ENCODE measurements at places on chromosomes 5 and 9. TPM values are rescaled to one million over a fixed set of nuclear protein-coding genes. Genes with fewer than 3 reads are reported as not detected.
A peak's percentile ranks its signal among the peaks of the same experiment; 100 is the strongest.

DNA sequence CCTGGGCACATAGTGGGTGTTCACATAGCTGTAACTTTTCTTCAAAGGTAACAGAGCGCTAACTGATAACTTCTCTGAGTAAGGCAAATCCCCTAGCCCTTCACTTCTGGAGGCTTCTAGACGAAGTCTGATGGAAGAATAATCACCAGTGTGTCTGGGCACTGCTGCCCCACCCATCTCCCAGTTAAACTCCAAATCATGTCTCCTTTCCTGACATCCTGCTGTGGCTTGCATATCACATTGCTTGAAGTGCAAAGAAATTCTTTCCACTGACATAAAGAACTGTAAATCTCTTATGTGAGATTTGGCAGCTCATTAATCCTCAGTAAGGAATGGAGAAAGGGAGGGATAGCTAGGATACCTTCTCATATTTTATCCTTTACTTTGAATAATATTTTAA, 74.6 kb downstream of the MARCHF11 start:
- no peaks in the 10 kb centered on the region for H3K36me3 ChIP-seq
- H3K27ac ChIP-seq: no peak overlapping the region
- DNase-seq: no peak
- no peak overlapping the region for H3K4me3 ChIP-seq

DNA sequence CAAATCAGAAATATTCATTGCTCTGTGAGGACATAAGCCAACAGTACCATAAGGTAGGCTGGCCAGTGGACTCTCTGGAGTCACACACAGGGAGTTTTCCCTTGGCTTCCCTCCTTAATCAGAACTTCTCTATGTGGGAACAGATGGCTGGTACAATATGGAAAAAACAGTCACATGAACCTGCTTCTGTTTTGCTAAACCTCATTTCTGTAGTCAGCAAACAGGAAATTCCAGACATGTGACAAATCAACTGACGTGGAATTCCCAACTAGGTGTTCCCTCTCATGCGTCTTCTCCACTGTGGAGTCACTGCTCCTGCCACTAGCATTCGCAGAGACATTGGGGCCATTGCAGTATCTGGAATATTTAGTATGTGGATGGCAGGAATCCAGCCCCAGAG, 617.6 kb downstream of the KIF4B start:
- DNase-seq: no peak
- no peak overlapping the region for H3K4me3 ChIP-seq
- no peaks in the 10 kb centered on the region for H3K36me3 ChIP-seq
- H3K4me1 ChIP-seq: no peaks in the 10 kb centered on the region

- H3K27ac ChIP-seq: no peak overlapping the region
- no peak overlapping the region for H3K4me3 ChIP-seq
- no peaks in the 10 kb centered on the region for H3K4me1 ChIP-seq
- H3K27me3 ChIP-seq: no peaks in the 10 kb centered on the region
- no peaks in the 10 kb centered on the region for H3K36me3 ChIP-seq
- no peak for DNase-seq
Measured at GRCh38 chr9:123651273-123651672, 278.7 kb downstream of the DENND1A start.

- H3K36me3 ChIP-seq: no peaks in the 10 kb centered on the region
- no peak for DNase-seq
- no peak overlapping the region for H3K27ac ChIP-seq
- H3K4me1 ChIP-seq: no peaks in the 10 kb centered on the region
- H3K27me3 ChIP-seq: no peaks in the 10 kb centered on the region
Measured at GRCh38 chr5:90347462-90347861, 62.1 kb downstream of the CETN3 start.

DNA sequence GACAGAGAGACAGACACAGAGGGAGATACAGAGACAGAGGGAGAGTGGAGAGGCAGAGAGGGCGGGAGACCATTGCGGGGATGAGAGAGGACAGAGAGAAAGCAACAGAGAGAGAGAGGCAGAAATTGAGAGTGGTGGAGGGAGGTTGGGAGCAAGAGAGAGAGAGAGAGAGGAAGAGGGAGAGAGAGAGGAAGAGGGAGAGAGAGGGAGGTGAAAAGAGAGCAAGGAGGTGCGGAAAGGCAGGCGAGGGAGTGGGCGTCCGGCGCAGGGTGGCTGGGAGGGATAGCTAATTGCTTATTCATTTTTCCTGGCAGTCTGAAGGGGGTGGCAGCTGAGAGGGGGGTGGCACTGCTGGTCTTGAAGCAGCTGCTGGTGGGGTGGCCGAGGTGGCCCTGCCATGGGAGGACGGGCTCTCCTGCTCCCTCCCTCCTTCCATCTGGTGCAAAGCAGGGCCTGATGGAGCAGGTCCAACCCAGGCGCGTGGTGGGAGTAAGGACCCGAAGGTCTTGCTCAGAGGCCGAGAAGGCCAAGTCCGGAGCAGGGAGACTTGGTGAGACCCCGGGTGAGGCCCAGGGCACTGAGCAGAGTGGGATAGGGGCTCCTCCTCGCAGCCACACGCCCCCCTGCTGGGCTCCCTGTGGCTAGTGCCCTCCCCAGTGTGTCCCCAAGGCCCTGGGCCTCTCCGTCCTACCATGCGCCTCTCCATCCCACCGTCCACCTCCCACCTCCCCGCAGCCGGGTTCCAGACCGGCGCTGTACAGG, 25.3 kb upstream of the RNU6ATAC start:
- no peak overlapping the region for H3K4me3 ChIP-seq
- H3K27ac ChIP-seq: no peak overlapping the region
- no peaks in the 10 kb centered on the region for H3K27me3 ChIP-seq
- no peaks in the 10 kb centered on the region for H3K36me3 ChIP-seq
- no peak for DNase-seq

- no peak overlapping the region for H3K27ac ChIP-seq
- H3K36me3 ChIP-seq: no peaks in the 10 kb centered on the region
- no peaks in the 10 kb centered on the region for H3K27me3 ChIP-seq
- H3K4me1 ChIP-seq: no peaks in the 10 kb centered on the region
- DNase-seq: no peak
Measured at GRCh38 chr5:112594941-112595340, 142.7 kb upstream of the APC start.

GRCh38 chr9:88586452-88586851, 51.5 kb downstream of the NXNL2 start:
- no peaks in the 10 kb centered on the region for H3K36me3 ChIP-seq
- H3K4me1 ChIP-seq: no peaks in the 10 kb centered on the region
- H3K27me3 ChIP-seq: no peaks in the 10 kb centered on the region
- no peak overlapping the region for H3K4me3 ChIP-seq

- H3K27me3 ChIP-seq: no peaks in the 10 kb centered on the region
- H3K4me1 ChIP-seq: no peaks in the 10 kb centered on the region
- H3K27ac ChIP-seq: no peak overlapping the region
- no peak overlapping the region for H3K4me3 ChIP-seq
- DNase-seq: no peak
- no peaks in the 10 kb centered on the region for H3K36me3 ChIP-seq
Measured at GRCh38 chr5:89105171-89105695, 222.2 kb upstream of the MEF2C start.

- H3K36me3 ChIP-seq: peaks cover 23% of the 10 kb centered on the region
- no peaks in the 10 kb centered on the region for H3K4me1 ChIP-seq
- peaks cover 4% of the 10 kb centered on the region for H3K27me3 ChIP-seq
- DNase-seq: no peak
Measured at GRCh38 chr5:314676-315487, 6.6 kb upstream of the AHRR start.

DNA sequence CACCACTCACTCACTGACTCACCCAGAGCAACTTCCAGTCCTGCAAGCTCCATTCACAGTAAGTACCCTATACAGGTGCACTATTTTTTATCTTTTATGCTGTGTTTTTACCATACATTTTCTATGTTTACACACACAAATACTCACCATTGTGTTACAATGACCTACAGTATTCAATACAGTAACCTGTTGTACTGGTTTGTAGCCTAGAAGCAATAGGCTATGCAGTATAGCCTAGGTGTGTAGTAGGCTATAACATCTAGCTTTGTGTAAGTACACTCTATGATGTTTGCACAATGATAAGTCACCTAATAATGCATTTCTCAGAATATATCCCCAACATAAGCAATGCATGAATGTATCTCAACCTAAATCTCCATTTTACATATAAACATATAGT, 541.1 kb downstream of the NR2F1-AS1 start:
- no peaks in the 10 kb centered on the region for H3K27me3 ChIP-seq
- no peaks in the 10 kb centered on the region for H3K4me1 ChIP-seq
- H3K27ac ChIP-seq: no peak overlapping the region
- no peak overlapping the region for H3K4me3 ChIP-seq

DNA sequence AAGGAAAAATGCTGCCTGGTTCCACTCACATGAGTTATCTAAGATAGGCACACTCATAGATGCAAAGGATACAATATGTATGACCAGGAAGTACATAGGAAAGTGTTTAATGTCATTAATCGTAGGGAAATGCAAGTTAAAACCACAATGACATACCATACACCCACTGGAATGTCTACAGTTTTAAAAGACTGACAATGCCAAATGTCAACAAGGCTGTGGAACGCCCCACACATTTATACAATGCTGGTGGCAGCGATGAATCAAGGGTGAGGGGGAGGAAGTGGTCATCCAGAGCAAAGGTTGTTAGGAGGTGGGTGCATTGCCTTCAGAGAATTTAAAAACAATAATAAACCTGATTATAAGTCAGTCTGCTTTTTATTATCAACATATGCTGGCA, 437.8 kb downstream of the ARHGEF28 start:
- no peak overlapping the region for H3K27ac ChIP-seq
- H3K36me3 ChIP-seq: no peaks in the 10 kb centered on the region
- DNase-seq: no peak
- no peaks in the 10 kb centered on the region for H3K27me3 ChIP-seq
- no peaks in the 10 kb centered on the region for H3K4me1 ChIP-seq
- H3K4me3 ChIP-seq: no peak overlapping the region

GRCh38 chr5:168829044-168829443, 249.9 kb upstream of the PANK3 start:
- no peaks in the 10 kb centered on the region for H3K4me1 ChIP-seq
- H3K27ac ChIP-seq: no peak overlapping the region
- H3K36me3 ChIP-seq: no peaks in the 10 kb centered on the region
- no peak overlapping the region for H3K4me3 ChIP-seq
- no peaks in the 10 kb centered on the region for H3K27me3 ChIP-seq
- DNase-seq: no peak

DNA sequence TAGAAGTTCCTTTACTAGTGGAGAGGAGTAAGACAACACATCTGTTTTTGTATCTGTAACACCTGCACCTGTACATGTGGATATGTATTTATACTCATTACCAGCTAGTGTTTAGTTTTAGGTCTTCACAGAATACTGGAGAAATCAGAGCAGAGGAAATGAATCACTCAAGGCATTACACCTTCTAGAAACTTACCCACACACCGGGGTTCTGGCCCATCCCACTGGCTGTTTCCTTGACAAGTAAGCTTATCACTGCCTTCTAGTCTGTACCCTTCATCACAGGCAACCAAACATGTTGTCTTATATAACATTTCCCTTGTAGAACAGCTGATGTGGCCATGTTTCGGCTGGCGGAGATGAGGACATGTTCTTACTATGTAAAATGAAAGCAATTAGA, 76.7 kb downstream of the SVEP1 start:
- no peak overlapping the region for H3K4me3 ChIP-seq
- no peak overlapping the region for H3K27ac ChIP-seq
- no peaks in the 10 kb centered on the region for H3K27me3 ChIP-seq
- no peaks in the 10 kb centered on the region for H3K36me3 ChIP-seq
- no peaks in the 10 kb centered on the region for H3K4me1 ChIP-seq

- H3K27me3 ChIP-seq: no peaks in the 10 kb centered on the region
- no peak overlapping the region for H3K4me3 ChIP-seq
- H3K4me1 ChIP-seq: no peaks in the 10 kb centered on the region
- H3K36me3 ChIP-seq: no peaks in the 10 kb centered on the region
Measured at GRCh38 chr9:36691671-36692070, 119.0 kb downstream of the MELK start.

DNA sequence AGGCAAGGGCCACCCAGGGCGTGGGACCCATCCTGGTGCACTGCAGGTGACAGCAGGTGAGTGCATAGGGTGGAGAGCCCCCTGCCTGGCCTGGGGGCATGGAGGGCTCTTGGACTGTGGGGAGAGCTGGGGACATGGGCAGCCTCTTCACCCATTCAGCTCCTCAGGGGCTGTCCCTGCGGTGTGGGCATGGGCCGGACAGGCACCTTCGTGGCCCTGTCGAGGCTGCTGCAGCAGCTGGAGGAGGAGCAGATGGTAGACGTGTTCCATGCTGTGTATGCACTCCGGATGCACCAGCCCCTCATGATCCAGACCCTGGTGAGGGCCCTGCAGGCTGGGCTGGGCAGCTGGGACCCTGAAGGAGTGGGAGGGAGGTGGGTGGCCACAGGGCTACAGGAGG, 20.4 kb upstream of the SPTLC1 start:
- no peak overlapping the region for H3K4me3 ChIP-seq
- no peaks in the 10 kb centered on the region for H3K36me3 ChIP-seq
- H3K4me1 ChIP-seq: peaks cover 14% of the 10 kb centered on the region
- no peak for DNase-seq
- H3K27me3 ChIP-seq: peaks cover 2% of the 10 kb centered on the region
- H3K27ac ChIP-seq: no peak overlapping the region

- H3K27ac ChIP-seq: no peak overlapping the region
- no peak overlapping the region for H3K4me3 ChIP-seq
- H3K36me3 ChIP-seq: no peaks in the 10 kb centered on the region
- H3K4me1 ChIP-seq: peaks cover 7% of the 10 kb centered on the region
- H3K27me3 ChIP-seq: no peaks in the 10 kb centered on the region
Measured at GRCh38 chr5:142958944-142959682, 188.9 kb downstream of the ARHGAP26 start.

GRCh38 chr9:128249908-128250838, 25.6 kb downstream of the GOLGA2 start:
- peaks cover 19% of the 10 kb centered on the region for H3K4me1 ChIP-seq
- peak overlapping the region; percentile 71 for H3K4me3 ChIP-seq
- peak overlapping the region; percentile 51 for H3K27ac ChIP-seq
- DNase-seq: peak; percentile 99

GRCh38 chr5:154189256-154189818, 1.2 kb upstream of the GALNT10 start:
- DNase-seq: no peak
- peak overlapping the region; percentile 60 for H3K4me3 ChIP-seq
- no peaks in the 10 kb centered on the region for H3K36me3 ChIP-seq
- H3K4me1 ChIP-seq: peaks cover 29% of the 10 kb centered on the region
- H3K27me3 ChIP-seq: no peaks in the 10 kb centered on the region

GRCh38 chr5:120624021-120624563, 160.0 kb downstream of the PRR16 start:
- no peak for DNase-seq
- H3K27ac ChIP-seq: no peak overlapping the region
- no peaks in the 10 kb centered on the region for H3K36me3 ChIP-seq
- H3K27me3 ChIP-seq: no peaks in the 10 kb centered on the region

GRCh38 chr5:56670916-56671315, 144.4 kb upstream of the MAP3K1 start:
- H3K36me3 ChIP-seq: no peaks in the 10 kb centered on the region
- H3K4me3 ChIP-seq: no peak overlapping the region
- no peak for DNase-seq
- no peak overlapping the region for H3K27ac ChIP-seq
- H3K27me3 ChIP-seq: no peaks in the 10 kb centered on the region

- no peaks in the 10 kb centered on the region for H3K27me3 ChIP-seq
- H3K27ac ChIP-seq: no peak overlapping the region
- no peaks in the 10 kb centered on the region for H3K36me3 ChIP-seq
- H3K4me1 ChIP-seq: no peaks in the 10 kb centered on the region
Measured at GRCh38 chr5:51484326-51484725, 101.1 kb downstream of the ISL1 start.

The MACIR gene
- total RNA-seq: 9.9 TPM

The DCTN3 gene
- total RNA-seq: 83.4 TPM

The KIF4B gene
- 0.09 TPM for total RNA-seq

The MELK gene
- total RNA-seq: 51.0 TPM

The DBH gene
- total RNA-seq: not detected

The PCYOX1L gene
- 22.6 TPM for total RNA-seq

The GPR21 gene
- total RNA-seq: 0.61 TPM

The ADAMTS12 gene
- total RNA-seq: not detected

The LHX3 gene
- not detected for total RNA-seq

The SLC46A2 gene
- not detected for total RNA-seq

The PRRT1B gene
- not detected for total RNA-seq

Data from CD8-positive, alpha-beta memory T cell (primary cell).